ENCODE measurements at places on chromosomes 1 and 21.

- DNase-seq, result peak; percentile 86
Observed at GRCh38 chr1:233665575-233666270, 51.8 kb downstream of the KCNK1 start.

GRCh38 chr1:68969441-68969840 lies 472.6 kb upstream of the DEPDC1 start:
- DNase-seq, result no peak

GRCh38 chr1:19877821-19878636 lies 4.2 kb upstream of the OTUD3 start:
- no peak for DNase-seq

- DNase-seq, result peak; percentile 98
Observed at GRCh38 chr1:160046494-160047110, 14.8 kb upstream of the PIGM start.

DNA sequence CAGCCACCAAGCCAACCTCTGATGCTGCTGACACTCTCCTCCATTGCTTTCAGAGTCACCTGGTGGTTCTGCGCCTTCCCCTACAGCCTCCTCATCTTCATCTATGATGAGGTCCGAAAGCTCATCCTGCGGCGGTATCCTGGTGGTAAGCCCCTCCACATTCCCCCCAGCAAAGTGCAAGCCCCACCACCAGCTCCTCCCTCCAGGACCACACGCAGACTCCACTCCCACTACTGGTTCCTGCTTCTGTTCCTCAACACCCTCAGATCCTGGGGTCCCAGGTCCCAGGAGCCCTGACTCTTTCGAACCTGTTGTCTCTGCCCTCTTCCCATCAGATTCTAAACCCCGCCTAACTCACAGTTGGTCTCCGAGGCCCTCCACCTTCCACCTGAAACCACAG lies 11.6 kb upstream of the ATP1A4 start:
- no peak for DNase-seq

- peak; percentile 43 for DNase-seq
Observed at GRCh38 chr1:44294588-44295007, 60.5 kb downstream of the ERI3 start.

- DNase-seq, result no peak
Observed at GRCh38 chr1:220300442-220301121, 28.3 kb upstream of the RAB3GAP2 start.

GRCh38 chr1:113800487-113800886 lies 11.8 kb downstream of the RSBN1 start:
- no peak for DNase-seq

- DNase-seq, result no peak
Observed at GRCh38 chr1:228968891-228969606, 233.8 kb downstream of the RHOU start.

DNA sequence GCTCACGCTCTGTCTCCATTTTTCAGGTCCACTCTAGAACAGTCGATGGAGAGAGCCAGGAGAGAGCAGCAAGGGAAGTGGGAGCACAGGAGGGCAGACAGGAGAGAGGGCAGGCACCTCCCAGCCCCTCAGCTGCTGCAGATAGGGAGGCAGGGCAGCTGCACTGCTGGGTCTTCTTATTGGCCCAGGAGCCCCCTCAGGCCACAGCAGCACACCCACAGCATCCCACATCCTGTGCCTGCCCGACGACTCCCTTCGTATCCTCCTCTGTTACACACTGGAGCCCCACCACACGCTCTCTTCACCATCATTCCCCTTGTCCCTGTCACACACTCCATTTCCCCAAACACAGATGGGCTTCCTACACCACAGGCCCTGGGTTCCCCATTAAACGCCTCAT lies 13.7 kb upstream of the ARTN start:
- DNase-seq, result no peak

DNA sequence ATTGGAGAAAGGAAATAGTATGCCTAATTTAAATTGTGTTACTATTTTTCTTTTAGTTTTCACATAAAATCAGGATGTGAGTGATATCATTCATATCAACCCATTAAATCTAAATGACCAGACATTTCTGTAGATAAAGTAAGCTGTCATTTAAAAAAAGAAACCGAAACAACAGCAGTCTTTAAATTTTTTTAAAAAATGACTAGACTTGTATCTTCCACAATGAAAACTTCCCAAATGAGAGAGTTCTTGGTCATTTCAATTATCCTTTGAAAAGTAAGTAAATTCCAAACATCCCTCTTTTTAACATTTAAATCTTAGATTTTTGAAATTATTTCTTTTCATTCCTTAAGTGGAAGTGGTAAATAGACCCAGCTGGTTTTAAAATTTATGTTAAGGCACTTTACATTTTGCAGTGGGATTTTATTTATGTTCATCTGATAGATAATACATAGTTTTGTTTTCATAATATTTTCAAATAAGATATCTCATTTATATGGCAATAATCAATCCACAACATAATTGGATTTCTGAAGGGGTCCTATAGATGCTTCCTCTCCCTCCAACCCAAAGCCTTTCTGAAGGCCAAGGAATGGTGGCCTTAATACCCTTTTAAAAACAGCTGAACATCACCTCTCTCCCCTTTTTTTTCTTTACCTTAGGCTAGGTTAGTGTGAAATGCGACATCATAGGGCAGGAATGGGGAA lies 3.1 kb downstream of the FOXD3 start:
- peak; percentile 49 for DNase-seq

DNA sequence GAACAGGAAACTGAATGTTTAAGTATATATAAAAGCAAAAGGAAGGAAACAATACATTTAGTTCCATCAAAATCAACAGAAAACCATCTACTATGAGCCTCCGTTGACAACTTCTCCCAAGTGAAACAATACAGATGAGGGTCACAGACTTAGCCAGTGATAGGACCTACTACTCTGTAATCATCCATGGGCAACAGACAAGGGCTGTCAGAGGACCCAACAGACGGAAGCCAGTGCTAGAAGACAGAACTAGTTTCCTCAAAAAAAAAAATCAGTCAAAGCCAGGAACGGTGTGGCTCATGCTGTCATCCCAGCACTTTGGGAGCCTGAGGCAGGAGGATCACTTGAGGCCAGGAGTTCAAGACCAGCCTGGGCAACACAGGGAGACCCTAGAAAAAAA lies 20.6 kb downstream of the RERE start:
- DNase-seq, result no peak

DNA sequence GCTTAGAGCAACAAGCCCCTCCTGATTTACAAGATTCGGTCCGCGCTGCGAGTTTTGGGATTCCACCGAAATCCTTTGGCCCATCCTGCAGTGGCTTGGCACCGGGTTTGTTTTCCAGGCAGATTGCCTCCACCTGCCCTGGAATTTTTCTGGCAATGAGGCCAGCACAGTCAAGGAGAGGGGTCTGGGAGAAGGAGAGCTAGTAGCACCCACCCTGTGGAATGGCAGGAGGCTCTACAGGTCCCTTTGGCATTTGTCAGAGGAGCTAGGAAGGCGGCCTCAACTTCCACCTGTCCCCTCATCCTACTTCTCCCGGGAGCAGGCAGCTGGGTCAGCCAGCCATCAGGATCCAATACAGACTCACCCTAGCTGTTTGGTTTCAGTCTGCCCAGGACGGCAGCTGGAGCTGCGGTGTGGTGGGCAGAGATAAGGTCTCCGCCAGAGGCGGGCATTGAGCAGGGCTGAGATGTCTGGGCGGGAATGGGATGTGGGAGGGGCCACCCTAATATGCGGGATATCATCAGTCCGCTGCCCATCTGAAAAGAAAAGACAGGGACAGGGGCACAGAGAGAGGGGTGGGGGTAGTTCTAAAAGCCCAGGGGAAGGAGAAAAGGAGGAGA lies 37.8 kb upstream of the PRELP start:
- DNase-seq, result no peak

- no peak for DNase-seq
Observed at GRCh38 chr1:37765916-37766664, 1.2 kb upstream of the EPHA10 start.

DNA sequence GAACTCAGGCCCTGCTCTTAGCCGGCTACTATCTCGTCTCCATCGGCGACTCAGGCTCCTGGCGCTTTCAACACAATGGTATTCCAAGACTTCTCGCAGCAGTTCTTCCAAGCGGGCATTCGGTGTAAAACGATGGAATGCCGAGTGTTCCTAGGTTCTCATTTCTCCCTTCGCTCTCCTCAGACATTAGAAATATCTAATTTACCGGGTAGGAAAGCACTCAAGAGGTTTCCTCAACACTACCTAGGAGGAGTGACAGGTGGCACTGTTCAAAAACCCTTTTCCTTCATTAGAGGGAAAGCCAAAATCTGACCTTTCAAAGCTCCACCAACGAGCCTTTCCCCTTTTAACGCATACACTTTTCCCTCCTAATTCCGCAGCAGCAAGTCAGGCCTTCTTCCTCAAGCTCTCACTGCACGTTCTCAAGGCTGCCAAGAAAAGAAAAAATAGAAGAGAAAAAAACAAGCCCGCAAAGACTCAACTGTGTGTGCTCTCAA lies 601 bp downstream of the UBE2G2 start:
- peak; percentile 60 for DNase-seq

- peak; percentile 66 for DNase-seq
Observed at GRCh38 chr1:6438047-6438525, 13.5 kb downstream of the ESPN start.

DNA sequence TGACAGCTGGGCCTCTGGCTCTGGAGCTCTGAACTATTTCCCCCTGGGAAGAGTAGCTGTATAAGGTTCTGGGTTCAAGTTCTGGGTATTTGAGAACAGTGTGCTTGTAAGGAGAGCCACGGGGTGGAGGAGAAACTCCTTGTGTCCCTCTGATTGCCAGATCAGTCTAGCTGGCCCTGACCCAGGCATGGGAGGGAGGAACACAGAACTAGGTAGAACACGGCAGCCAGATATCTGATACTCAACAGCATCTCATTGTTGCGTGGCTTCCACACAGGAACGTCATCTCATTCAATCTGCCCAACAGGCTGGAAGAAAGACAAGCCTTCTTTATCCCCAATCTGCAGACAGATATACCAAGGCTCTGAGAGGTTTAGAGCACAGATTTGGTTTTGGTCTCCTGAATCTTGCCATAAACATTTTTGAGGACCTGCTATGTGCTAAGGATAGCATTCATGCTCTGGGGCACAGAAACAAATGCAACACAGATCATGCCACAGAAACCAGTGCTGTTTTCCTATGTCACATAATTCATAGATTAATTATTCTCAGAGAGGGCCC lies 83.8 kb downstream of the PLXNA2 start:
- DNase-seq, result no peak

- no peak for DNase-seq
Observed at GRCh38 chr1:181175955-181176354, 87.5 kb downstream of the IER5 start.

DNA sequence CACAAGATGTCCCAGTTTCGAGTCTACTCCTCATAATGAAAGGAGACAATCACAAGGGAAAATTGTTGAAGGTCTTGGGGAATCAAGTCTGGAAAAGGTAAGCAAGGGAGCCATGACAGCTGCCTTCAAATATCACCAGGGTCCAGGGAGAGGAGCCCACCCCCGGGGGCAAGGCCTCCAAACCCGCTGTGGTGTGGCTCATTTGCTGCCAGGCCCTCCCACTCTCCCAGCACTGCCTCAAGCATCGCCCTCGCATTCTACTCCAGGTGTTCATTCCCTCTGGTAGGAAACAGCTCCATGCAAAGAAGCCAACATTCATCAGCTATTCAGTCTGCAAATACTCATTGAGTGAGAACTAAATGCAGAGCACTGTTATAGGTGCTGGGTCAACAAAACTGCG lies 8.6 kb downstream of the S100A9 start:
- no peak for DNase-seq

- DNase-seq, result peak; percentile 84
Observed at GRCh38 chr1:59814180-59814900, 409 bp upstream of the HOOK1 start.

DNA sequence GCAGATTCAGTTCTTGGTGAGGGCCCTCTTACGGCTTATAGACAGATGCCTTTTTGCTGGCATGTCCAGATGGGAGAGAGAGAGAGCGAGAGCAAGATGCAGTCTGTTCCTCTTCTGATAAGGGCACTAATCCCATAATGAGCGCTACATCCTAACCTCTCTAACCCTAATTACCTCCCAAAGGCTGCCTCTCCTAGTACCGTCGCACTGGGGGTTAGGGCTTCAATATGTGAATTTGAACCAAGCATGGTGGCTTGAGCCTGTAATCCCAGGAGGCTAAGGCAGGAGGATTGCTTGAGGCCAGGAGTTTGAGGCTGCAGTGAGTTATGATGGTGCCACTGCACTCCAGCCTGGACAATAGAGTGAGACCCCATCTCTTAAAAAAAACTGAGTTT lies 10.5 kb upstream of the SDE2 start:
- peak; percentile 31 for DNase-seq

- peak; percentile 70 for DNase-seq
Observed at GRCh38 chr1:231065510-231066241, 25.6 kb upstream of the FAM89A start.

DNA sequence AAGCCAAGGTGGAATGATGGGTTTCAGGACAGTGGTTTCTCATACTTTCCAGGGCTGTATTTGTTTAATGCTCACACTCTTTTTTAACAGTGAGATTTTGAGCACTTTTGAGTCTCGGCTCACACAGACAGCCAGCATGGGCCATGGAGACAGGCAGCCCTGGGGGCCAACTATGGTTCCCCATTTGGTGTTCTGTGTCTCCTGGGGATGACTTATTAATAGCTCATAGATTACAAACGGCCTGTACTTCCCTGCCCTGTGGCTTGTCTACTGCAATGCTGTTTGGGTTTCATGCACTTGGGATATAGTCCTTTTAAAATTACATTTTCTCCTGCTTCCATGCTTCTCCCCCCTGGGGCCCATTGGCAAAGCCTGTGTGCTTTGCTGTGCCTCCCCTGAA lies 178.3 kb downstream of the KCNJ6 start:
- no peak for DNase-seq

DNA sequence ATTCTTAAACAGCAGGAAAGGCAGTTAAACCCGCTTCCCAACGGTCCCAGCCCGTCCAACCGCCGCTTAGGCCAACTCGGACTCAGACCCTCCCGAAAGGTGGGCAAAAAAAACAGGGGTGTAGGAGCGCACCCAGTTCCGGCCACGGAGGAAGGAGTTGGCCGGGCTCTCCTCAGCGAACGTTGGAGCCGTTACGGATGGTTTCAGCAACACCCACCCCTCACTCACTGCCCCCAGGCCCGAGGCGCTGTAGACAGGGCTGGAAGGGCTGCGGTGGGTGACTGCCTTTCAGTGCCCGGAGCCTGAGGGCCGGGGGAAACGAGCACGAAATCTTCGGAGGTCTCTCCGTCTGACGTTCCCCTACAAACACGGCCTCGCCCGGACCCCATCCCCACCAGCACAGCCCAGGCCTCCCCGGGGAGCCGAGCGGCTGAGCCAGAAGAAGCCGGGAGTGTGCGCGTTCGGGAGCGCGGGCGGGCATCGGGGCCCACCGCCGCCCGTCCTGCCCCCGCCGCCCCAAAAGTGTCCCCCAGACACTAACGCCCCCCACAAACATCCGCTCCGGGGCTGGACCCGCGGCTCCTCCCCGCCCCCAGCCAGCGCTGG lies 1.3 kb downstream of the KDM5B start:
- DNase-seq, result peak; percentile 66
